ENCODE measurements at places on chromosomes 13 and 19.

GRCh38 chr19:46451352-46451751 is 20.0 kb downstream of the PNMA8A start:
- DNase-seq: no peak

- no peak for DNase-seq
Observed at GRCh38 chr13:65855242-65855805, 1374.8 kb downstream of the PCDH9 start.

GRCh38 chr13:109274188-109274821 is 512.1 kb downstream of the IRS2 start:
- DNase-seq: no peak

GRCh38 chr13:106649495-106649894 is 81.6 kb upstream of the ARGLU1 start:
- no peak for DNase-seq

DNA sequence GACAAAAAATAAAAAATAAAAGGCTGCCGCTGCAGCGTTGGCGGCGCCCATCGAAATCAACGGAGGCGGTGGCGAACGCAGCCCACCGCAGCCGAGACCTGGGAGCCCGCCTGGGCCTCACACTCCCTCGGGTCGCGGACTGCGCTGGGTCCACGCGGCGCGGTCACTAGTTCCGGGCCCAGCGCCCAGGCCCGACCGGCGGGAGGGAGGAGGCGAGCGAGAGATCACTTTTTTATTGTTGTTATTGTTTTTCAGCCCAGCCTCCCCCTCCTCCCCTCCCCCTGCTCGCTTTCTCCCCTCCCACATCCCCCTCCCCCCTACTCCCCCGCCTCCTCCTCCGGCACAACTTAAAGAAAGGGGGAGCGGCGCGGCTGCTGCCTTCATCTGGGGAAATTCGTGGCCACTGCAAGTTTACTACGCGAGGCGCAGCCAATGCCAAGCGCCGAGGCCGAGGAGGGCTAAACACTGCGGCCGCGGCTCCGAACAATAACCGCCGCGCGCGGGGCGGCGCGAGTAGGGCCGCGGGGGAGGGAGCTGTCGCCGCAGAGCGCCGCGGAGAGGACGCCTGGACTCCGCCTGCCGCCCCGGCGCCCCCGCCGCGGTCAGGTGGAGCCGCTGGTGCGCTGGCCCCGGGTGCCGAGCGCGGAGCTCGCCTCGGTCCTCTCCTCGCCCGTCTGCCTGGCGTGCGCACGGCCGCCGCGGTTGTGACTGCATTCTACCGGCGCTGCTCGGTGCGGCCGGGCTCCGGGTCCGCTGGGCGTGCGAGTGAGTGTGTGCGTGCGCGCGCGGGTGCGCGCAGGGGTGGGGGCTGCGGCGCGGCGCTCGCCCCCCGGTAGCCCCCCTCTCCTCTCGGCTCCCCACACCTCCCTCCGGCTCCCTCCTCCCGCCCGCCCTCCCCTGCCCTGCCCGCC is 505 bp upstream of the ZIC2 start:
- peak; percentile 88 for DNase-seq

DNA sequence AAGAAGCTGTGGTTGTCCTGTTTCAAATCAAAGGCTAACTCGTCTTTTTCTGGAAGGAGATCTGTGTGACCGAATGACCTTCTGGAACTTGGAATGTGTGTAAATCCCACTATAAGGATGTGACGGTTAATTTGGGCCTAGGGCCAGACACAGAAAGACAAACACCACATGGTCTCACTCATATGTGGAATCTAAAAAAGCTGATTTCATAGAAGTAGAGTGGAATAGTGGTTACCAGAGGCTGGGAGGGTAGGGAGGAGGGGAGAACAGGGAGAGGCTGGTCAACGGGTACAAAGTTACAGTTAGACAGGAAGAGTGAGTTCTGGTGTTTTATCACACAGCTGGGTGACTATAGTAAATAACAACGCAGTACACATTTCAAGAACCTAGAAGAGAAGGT is 39.3 kb upstream of the RGCC start:
- DNase-seq: no peak

DNA sequence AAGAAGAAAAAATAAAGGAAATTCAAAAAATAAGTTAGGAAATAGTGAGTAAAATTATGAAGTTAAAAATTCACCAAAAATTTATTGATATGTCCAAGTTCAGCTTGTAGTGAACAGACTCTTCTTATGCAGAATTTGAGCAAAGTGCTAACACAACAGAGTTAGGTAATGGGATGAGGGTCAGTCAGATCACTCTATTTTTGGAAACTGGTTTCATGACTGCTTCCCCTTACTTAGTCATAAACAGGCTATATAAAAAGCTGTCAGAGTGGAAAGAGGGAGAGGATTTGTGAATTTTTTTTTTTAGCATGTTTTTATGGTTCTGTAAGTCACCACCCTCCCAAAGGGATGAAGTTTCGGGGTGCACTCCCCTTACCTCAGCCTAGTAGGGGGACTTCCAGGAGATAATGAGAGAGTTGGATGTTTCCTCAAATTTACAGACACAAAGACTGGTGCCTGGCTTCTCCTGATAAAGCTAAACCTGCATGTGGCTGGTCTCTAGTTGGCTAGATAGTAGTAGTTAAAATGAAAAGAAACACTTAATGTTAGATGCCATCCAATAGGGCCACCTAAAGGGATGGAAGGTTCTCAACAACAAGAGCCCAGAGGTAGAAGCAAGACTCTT is 4.5 kb downstream of the CPB2 start:
- no peak for DNase-seq

GRCh38 chr19:3064011-3064330 is 1.7 kb upstream of the TLE5 start:
- DNase-seq: no peak

DNA sequence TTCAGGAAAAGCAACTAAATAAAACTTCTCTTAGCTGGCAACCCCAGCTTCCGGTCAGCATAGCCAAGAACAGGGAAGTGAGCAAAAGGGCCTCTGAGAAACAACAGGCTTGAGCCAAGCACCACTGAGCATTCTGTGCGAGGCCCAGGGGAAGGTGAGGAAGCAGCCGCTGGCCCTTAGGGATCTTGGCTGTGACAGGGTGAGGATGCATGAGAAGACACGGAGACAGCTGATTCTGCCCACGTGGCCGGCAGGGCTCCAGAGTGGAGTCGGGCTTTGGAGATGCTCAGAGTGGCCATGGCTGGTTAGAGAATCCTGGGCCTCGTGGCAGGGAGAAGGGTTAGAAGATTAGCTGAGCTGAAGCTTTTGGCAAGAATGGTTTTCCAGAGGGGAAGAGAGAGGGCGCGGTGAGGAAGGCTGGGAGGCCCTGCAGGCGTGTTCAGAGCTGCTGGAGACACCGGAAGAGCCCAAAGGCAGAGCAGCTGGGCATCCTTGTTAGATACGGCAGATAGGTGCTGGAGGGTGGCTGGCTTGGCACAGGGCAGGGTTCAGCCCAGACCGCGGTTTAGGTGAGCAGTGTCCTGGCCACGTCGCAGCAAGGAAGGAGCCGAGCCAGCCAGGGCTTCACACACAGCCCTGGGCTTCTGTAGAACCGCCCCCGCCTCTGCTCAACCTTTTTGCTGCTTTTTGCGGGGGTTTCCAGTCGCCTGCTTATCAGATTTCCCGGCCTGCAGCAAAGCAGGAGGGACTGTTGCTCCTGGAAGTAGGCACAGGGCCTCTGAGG is 17.3 kb downstream of the UPF1 start:
- DNase-seq: peak; percentile 54

Measured in upper lobe of left lung (tissue), 6 donors.